Right forelimb (tissue), 1 donor: ENCODE measurements at places on chromosomes 2 and 18.

DNA sequence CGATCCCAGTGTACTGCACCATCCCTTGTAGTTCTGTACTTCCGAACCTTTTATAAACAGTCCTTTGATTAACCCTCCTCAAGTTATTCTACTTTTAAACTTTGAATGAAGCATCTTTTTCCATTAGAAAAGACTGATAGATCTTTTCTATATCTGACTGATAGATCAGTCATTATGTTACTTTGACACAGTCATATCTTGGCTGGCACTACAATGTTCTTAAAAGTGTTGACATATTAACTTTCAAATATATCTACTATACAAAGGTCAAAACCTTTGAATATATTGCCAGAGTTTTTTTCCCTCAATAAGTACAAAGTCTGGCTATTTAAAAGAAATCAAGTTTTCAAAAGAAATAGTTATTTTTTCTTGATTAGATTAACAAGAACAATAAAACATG, 35.4 kb upstream of the NABP1 start:
- DNase-seq: no peak

- DNase-seq: no peak
These were observed 176.7 kb downstream of the IKZF2 start for GRCh38 chr2:212974692-212975091.

GRCh38 chr18:59357928-59358327, 1.1 kb downstream of the LMAN1 start:
- no peak for DNase-seq

GRCh38 chr18:59085126-59085794, 54.4 kb upstream of the SEC11C start:
- DNase-seq: no peak

DNA sequence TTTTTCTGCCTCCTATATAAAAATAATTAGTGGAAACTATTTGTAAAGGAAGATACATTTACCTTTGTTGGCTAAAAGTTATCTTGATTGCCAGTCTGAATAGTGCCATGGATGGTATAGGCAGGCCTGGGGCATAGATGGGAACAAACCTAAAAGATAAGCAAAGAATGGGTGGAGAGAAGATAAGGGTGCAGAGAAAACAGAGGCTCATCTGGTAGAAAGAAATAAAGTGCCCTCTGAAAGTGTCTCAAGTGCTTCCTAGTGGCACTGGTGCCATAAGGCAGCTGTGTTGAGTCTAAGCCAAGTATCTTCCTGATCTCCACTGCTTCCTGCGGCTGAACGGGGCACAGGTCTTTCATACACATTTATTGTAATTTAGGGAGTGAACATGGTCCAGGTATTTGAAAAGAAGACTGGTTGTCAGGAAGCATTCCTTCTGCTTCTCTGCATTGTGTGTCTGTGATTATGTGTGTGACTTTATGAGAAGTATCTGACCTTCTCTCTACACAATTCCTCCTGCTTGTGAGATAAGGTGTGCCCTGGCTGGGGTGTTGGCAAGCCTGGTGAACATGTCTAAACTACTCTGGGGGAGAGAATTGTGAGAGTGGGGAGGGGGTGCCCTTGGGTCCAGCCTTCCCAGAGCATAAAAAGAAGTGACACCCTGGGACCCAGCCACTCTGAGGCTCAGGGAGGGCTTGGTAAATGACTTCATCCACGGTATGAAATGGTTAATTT, 280.5 kb downstream of the CAMKMT start:
- DNase-seq: no peak

- DNase-seq: no peak
These were observed 173.4 kb upstream of the TRIB2 start for GRCh38 chr2:12543076-12543977.

DNA sequence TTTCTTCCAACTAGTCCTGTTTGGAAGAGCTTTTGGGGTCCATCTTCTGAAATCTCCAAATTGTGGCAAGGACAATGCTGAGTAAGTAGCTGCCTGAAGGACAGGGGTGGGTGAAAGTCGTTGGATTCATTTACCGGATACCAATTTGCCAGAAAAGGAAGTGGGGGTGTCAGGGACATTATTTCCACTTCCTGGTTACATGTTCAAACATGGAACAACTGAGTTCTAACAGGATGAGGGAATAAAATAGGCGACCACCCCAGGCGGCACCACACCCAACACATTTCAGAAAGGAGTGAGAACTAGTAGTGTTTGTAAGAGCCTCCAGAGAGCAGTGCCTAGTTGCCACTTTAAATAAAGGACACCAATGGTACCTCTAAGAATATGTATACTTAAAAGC, 158.6 kb upstream of the SERTAD2 start:
- DNase-seq: no peak

GRCh38 chr2:16130906-16131400, 190.6 kb downstream of the MYCN start:
- DNase-seq: no peak

- no peak for DNase-seq
These were observed 18.6 kb upstream of the REG3A start for GRCh38 chr2:79178076-79178674.

DNA sequence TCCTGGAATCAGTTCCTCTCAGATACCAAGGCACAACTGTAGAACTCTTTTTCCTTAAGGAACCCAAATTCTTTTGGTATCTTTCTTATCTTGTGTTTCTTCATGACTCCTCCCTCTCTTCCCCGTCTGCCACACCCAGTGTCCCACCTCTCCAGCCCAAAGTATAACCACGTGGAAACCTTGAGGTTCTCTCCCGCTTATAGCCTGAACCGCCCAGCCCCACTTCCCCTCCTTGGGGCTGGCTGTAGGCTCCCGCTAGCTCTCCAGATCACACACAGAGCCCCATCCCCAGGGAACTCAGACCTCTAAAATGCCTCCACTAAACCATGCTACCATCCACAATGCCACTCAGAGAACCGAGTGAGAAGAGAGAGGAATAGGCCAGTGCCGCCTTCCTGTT, 87.5 kb downstream of the MAPRE2 start:
- DNase-seq: no peak

GRCh38 chr2:84849271-84849952, 31.5 kb downstream of the TRABD2A start:
- no peak for DNase-seq

- no peak for DNase-seq
These were observed 24.1 kb upstream of the ACVR1 start for GRCh38 chr2:157900203-157900602.

- DNase-seq: no peak
These were observed 312.5 kb upstream of the CHAC2 start for GRCh38 chr2:53455094-53455493.

GRCh38 chr2:192500550-192501200, 305.9 kb upstream of the TMEFF2 start:
- no peak for DNase-seq

GRCh38 chr2:101622210-101623030, 75.1 kb upstream of the MAP4K4 start:
- no peak for DNase-seq

DNA sequence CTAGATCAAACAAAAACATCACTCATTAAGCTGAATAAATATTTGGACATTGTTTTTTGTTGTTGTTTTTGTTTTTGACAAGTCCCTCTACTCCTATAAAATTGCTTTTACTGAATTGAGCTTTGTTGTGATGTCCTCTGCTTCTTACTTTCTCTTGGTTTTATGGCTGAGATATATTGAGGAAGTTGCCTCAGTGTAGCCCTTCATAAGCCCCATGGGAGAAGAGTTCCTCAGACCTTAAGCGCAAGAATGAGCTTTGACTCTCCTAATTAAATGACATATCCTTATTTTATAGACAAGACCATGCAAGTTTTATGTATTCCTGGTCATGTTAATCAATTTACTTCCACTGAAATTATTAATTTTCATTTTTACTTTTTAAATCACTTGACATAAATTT, 54.9 kb downstream of the CERKL start:
- no peak for DNase-seq

DNA sequence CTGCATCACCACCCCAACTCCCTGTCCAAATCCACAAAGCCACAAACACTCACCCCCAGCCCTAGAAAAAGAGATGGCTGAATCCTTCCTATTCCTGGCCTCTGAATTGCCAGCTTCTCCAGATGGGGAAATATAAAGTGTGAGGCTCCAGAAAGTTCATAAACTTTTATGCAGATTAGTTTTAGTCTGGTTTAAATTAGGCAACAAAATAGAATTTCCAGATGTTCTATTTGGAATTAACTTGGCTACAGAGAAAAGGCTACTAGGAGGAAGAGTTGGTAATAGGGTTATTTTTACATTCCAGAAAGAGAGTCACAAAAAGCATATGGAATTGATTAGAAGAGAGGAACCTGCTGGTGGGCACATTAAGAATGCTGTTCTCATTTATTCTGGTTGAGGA, 56.0 kb downstream of the EN1 start:
- no peak for DNase-seq
